Astrocyte of the spinal cord (primary cell): ENCODE measurements at places on chromosomes 2 and 18.

GRCh38 chr18:36564841-36565240 lies 264.0 kb downstream of the TPGS2 start:
- no peak for DNase-seq

GRCh38 chr2:220221992-220222391 lies 594.6 kb downstream of the SLC4A3 start:
- no peak for DNase-seq

- peak; percentile 65 for DNase-seq
Measured at GRCh38 chr2:212845941-212846340, 305.5 kb downstream of the IKZF2 start.

DNA sequence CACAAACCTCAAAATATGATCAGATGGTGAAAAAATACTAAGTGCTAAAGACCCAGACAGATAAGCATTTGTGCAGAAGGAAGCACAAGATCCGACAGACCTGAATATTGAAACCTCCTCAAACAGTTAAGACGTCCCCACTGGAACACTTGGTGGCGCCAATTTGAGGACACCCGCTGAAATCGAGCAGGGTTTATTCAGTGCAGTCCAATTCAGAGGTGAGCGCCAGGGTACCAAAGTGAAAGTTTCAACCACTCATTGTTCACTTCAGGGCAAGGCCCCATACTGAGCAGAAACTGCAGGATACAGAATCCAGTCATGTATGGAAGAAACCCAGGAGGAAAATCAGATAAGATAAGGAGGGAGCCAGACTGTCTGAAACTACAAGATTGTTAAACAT lies 417.6 kb downstream of the LRRTM4 start:
- DNase-seq = no peak

- no peak for DNase-seq
Measured at GRCh38 chr2:88684519-88684918, 7.0 kb upstream of the RPIA start.

- peak; percentile 79 for DNase-seq
Measured at GRCh38 chr2:130372055-130372832, 16.4 kb downstream of the PTPN18 start.

- DNase-seq = no peak
Measured at GRCh38 chr2:216554755-216555154, 56.1 kb downstream of the RPL37A start.

- no peak for DNase-seq
Measured at GRCh38 chr2:39933196-39933595, 154.1 kb upstream of the THUMPD2 start.

- peak; percentile 78 for DNase-seq
Measured at GRCh38 chr2:209431701-209432100, 7.9 kb downstream of the MAP2 start.

DNA sequence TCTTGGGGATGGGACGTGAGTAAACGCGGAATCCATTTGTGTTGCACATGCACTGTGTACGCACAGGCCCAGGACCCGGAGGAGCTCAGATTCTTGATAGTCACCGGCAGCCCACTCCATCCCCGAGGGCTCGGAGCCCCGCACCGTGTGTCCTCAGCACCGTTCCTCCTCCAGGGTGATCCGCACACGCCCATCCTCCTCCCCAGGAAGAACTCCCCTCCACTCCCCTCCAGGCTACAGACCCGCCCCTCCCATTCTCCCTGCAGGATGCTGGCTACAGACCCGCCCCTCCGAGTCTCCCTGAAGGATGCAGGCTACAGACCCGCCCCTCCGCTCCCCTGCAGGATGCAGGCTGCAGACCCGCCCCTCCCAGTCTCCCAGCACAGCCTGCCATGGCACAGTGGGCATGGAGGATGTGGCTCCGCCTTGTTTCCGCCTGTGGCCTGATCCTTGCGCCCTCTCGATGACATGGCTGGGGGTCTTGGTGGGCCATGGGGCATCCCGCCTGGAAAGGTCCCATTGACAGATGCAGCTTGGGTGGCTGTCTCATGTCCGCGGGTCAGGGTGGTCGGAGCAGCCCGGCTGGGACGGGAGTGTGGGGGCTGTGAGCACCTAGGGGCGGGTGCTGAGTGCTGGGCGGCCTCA lies 14.1 kb downstream of the CTDP1 start:
- DNase-seq = no peak

GRCh38 chr2:215507136-215507535 lies 71.3 kb upstream of the FN1 start:
- no peak for DNase-seq

DNA sequence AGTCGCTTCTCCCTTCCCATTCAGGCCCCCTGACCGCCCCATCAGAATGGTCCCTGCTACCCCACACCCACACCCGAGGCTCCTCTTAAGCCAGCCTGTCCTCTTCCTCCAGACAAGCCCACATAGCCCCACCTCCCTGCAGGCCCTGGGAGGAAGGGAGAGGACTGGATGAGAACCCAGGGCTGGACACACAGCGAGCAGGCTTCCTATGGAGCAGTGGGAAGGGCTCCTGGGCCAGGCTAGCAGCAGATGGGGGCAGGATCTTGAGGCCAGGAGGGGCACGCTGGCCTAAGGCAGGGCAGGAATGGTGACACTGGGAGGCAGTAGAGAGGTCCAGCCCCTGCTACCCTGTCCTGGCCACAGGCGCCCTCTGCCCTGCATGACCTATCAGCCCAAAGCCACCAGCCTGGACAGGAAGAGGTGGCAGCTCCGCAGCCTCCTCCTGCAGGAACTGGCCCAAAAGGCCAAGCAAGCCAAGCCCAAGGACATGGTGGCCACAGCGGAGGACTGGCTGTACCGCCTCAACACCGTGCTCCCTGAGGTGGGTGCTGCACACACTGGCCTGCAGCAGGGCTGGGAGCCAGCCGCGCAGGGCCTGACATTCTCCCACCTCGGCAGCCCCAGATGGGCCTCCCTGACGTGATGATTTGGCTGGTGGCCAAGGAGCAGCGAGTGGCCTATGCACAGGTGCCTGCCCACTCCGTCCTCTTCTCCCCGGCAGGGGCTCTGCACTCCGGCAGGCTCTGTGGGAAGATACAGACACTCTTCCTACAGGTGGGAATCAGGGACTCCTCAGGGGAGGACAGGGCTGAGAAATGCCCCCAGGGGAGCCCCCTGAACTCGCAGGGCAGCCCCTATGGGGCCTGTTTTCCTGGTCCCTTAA lies 43.3 kb downstream of the FER1L5 start:
- peak; percentile 25 for DNase-seq
